Purkinje cell (primary cell): ENCODE measurements at places on chromosomes 6 and 20. TPM values are rescaled to one million over a fixed set of nuclear protein-coding genes. Genes with fewer than 3 reads are reported as not detected.

LST1 gene
- not detected in 2 replicates for polyA plus RNA-seq

SLC12A5 gene
- polyA plus RNA-seq: 332 and 498 TPM in 2 replicates

HSPA1A gene
- polyA plus RNA-seq: 3.4 and 5.1 TPM in 2 replicates

TRIM31 gene
- not detected in 2 replicates for polyA plus RNA-seq

TSPO2 gene
- not detected in 2 replicates for polyA plus RNA-seq
